ENCODE measurements at places on chromosomes 1 and 21.

- DNase-seq, result no peak
Observed at GRCh38 chr21:14875186-14875585, 189.6 kb downstream of the NRIP1 start.

GRCh38 chr1:44033756-44034155 lies 2.5 kb upstream of the SLC6A9 start:
- DNase-seq, result no peak

DNA sequence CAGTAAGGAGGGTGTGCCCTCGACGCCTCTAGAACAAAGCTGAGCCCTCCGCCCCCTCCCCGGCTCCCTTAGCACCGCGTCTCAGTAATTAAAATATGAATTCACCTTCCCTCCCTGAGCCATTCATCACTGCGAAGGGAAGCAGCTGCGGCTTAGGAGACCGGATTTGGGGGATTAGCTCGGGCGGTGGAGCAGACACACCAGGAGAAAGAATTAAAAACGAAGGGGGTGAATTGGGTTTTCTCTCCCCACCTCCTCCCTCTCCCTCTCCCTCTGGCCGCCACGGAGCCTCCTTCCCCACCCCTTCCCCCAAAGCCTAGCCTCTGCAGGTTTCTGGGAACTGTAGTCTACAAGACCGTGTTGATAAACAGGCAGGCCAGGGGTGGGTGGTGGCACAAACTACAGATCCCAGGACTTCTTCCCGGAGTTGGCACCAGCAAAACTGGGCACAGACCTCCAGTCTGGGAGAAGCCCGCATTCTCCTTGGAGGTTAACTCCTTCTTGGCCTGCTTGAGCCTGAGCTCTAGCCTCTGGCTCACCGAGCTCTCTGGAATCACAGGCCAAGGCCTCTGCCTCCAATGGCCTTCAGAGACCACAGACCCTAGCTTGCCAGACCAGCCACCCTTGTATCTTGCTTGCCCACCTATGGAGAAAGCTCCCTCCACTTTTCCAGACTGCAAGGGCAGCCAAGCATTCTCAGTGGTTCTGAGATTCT lies 10.8 kb downstream of the BLACAT1 start:
- DNase-seq, result no peak

DNA sequence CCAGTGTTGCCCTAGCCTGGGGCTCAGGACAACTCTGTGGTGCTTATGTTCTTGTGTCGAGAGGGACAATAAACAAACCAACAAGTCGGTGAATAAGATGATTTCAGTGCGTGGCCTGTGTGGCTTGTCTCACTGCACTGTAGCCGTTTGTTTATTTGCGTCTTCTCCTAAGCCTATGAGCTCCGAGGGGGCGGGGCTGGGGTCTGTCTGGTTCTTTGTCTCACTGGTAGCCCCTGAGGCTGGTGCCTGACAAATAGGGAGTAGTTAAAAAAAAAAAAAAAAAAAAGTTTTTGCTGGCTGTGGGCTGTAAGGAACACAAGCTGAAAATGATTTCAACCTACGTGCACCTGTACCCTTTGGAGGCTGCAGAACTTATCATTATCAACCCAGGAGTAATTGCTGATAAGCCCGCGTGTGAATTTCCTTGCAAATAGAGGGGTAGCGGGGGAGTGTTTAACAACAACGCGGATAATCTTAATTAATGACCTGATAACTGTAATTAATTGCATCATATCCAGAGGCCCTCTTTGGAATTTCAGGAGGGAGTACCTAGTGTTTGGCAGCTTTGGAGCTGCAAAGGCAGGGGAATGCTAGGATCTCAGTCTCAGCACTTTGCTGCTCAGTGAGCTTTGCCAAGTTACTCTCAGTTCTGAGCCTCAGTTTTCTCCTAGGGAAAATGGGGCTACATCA lies 925 bp upstream of the ARHGEF10L start:
- no peak for DNase-seq

- DNase-seq, result no peak
Observed at GRCh38 chr1:7609311-7609994, 161.6 kb upstream of the VAMP3 start.

DNA sequence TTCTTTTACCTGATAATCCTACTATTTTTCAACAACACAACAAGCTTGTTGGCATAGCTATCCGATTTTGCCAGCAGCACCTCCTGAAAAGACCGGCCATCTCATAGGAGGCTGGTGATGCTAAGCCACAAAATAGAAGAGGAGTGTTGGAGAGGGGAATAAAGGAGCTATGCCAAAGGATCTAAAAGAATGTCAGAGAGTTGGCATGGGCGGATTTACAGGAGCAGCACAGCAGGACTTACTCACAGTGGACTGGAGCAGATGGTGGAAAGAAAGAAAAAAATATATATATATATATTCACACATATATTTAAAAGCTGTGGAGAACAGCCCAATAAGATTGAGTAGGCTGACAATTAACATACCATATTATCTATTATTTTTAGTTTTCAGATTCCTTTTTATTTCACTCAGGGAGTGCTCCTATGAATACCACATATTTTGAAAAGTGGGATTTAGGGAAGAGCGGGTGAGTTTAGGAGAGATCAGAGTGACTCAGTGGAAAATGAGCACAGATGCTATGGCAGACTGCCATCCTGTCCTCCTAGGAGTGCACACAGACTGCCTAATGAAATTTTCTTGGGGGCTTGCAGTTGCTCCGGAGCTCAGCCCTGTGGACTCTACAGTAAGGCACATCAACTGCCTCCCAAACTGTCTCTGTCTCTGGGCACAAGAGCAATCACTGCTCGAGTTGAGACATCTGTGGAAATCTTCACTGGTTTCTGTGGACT lies 394.4 kb upstream of the CHRM3 start:
- DNase-seq, result no peak
